Right cardiac atrium (tissue), 5 donors: ENCODE measurements at places on chromosomes 2 and 18. TPM values are rescaled to one million over a fixed set of nuclear protein-coding genes. Genes with fewer than 3 reads are reported as not detected.
A peak's percentile ranks its signal among the peaks of the same experiment; 100 is the strongest.

- DNase-seq: no peak
Observed at GRCh38 chr2:202609381-202610145, 25.2 kb upstream of the FAM117B start.

DNA sequence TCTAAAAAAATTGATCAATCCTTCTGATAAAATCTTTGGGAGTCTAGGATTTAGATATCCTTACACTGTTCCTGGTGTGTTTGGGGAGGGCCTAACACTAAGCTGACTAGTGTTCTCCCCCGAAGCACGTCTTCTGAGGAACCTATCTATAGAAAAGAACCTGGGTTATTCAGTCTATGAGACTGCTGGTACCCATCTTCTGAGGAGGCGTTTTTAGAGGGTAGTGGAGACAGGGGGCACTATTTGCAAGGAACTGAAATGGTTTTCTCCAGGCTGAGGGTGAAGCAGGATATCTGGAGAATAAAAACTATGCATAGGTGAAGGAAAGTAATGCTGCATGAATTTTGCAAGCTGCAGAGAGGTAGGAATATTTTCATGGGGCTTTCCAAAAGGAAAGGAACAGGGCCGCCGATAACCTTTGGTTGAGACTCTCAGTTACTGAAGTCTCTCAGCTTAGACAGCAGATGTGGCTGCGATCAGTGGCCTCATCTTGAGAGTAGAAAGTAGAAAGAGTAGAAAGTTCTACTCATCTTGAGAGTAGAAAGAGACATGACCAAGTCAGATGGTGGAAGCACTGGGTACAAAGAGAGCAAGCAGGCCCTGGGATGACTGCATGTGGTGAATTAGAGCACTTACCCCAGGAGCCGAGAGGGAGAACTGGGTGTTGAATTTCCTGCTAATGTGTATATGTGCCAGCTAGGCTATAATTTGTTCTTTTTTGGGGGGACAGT, 31.8 kb upstream of the KCNE4 start:
- no peak for DNase-seq

DNA sequence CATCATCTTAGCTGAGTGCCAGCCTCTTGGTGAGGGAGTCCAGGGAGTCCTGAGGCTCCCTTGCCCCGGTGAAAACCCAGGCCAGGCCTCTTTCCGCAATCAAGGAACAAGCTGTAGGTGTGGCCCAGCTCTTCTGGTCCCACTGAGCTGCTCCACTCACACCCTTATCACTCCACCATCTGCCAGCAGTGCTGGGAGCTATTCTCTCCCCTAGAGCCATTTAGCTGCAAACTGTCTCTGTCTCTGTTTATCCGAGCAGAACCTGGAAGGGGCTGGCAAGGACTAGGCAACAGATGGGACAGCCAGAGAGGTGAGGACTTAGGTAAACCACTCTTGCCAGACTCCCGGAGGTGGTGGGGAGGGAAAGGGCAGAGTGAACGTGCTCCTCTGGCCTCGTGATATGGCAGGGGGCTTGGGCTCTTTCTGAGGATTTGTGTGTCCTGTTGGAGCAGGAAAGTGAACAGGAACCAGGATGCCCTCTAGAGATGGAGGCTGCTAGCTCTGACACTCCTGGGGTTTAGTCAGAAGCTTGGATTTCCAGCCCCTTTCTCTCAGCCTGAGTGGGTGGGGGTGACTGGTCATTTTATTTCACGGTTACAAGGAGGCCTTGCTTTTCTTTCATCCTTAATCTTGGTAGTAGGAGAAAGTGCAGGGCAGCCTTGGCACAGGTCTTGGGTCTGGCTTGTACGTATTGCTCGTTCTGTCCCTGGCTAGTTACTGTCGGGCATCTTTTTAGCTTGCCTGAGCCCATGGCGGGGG, 19.6 kb downstream of the B3GNT2 start:
- DNase-seq: no peak

DNA sequence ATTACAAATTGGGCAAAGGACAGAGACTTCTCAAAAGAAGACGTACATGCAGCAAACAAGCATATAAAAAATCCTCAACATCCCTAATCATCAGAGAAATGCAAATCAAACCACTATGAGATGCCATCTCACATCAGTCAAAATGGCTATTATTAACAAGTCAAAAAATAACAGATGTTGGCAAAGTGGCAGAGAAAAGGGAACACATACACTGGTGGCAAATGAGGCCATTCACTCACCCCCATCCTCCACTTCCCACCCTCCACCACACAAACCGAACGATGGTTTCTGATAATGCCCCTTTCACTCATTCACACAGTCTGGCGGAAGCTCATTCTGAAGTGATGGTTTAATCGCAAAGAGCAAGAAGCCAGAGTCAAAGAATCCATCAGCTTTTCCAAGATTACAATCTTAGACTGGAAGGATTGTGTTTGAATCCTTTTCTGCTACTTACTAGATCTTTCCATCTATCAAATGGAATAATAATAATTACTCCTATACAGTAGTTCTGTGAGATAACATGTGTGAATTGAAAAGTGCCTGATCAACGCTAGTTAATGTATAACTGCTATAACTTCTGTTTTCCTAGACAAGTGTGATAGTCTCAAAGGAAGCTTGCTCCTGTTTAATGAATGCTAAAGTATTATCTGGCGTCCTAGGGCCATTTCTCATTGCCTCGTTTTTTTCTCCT, 16.9 kb upstream of the CD28 start:
- DNase-seq: no peak

- DNase-seq: no peak
Observed at GRCh38 chr2:6067806-6068205, 375.6 kb downstream of the SOX11 start.

- no peak for DNase-seq
Observed at GRCh38 chr2:201980389-201980821, 53.2 kb upstream of the FZD7 start.

- DNase-seq: no peak
Observed at GRCh38 chr2:39913648-39914461, 134.8 kb upstream of the THUMPD2 start.

GRCh38 chr2:160402501-160402900, 91.1 kb downstream of the RBMS1 start:
- no peak for DNase-seq

DNA sequence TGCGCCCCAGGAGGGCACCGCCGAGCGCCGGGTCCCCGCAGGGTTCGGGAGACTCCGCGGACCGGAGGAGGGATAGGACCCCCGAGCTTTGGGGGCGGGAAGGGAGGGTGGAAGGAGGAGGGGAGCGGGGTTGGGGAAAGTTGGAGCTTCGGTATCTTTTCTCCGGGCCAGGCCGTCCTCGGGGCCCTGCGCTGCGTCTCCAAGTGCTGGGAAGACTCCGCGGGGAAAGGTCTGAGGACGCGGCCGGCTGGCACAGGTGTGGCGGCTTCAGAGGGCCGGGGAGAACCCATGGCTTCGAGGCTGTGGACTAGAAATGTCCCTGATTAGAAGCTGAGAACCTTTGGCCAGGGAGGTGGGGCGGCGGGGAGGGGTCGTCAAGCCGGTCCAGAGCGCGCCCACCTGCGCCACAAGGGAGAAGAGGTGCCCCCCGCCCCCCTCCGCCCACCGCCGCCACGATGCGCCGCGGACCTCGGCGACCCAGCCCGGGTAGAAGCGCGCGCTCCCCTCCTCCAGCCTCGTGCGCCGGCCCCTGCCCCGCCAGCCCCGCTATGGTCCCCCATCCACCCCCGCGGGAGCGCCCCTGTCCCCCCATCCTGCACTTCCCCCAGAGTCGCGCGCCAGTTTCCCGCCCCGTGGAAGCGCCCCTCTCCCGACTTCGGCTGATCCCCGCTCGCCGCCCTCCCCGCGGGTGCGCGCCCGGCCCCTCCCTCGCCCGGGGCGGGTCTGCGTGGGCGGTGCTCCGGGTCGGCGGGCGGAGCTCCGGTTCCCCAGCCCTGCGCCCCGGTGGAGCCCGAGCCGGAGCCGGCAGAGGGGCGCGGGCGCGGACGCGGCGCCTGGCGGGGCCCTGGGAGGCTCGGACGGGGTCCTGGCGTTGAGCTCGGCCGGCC, at the start of gene SNTG2:
Gene SNTG2 (plus strand): TSS at position 770 of the 887 bp plus-strand sequence. CDS start 148 bp downstream, outside the sequence.
- peak; percentile 69 for DNase-seq

The CCDC102B gene
- total RNA-seq: 10.6 TPM

- no peak for DNase-seq
Observed at GRCh38 chr2:46145017-46145416, 152.2 kb upstream of the EPAS1 start.

The SULT1C2 gene
- total RNA-seq: 2.4 TPM

GRCh38 chr2:188878716-188879115, 95.5 kb upstream of the COL3A1 start:
- DNase-seq: no peak

The PLGLB2 gene
- 0.43 TPM for total RNA-seq

DNA sequence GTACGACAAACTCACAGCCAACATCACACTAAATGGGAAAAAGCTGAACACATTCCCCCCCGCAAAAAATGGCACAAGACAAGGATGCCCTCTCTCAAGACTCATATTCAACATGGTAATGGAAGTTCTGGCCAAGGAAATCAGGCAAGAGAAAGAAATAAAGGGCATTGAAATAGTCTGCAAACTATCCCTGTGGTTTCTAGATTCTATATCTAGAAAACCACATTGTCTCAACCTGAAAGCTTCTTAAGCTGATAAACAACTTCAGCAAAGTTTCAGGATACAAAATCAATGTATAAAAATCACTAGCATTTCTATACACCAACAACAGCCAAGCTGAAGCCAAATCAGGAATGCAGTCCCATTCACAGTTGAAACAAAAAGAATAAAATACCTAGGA, 294.6 kb upstream of the CYP26B1 start:
- no peak for DNase-seq

- no peak for DNase-seq
Observed at GRCh38 chr2:158756331-158756730, 38.8 kb upstream of the DAPL1 start.

DNA sequence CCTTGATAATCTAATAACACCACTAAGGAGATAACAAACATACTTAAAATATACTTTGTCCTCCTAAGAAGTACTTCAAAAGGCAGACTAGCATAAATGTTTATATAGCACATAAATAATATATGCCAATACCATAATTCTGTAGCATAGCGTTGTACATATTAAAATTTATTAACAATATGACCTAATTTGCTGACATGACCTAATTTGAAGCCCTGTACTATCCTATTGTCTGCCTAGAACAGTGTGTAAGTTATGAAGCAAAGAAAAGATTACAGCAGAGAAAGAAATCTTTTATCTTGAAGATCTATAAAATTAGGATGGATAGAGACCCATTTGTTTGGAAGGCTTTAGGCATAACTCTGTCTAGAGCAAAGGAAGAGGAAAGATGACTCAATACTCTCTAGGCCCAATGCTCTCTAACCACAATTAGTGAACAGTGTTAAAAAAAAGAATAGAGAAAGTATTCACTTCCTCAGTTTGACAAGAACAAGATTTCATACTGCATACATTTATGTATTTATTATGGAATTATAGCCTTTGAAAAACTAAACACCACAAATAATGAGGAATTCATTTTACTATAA, 231.3 kb downstream of the ZRANB3 start:
- DNase-seq: no peak

The CENPA gene
- not detected for total RNA-seq

The BOLA3 gene
- 106 TPM for total RNA-seq

The CHRND gene
- not detected for total RNA-seq

GRCh38 chr2:219291394-219291793, 12.2 kb downstream of the DNAJB2 start:
- no peak for DNase-seq

DNA sequence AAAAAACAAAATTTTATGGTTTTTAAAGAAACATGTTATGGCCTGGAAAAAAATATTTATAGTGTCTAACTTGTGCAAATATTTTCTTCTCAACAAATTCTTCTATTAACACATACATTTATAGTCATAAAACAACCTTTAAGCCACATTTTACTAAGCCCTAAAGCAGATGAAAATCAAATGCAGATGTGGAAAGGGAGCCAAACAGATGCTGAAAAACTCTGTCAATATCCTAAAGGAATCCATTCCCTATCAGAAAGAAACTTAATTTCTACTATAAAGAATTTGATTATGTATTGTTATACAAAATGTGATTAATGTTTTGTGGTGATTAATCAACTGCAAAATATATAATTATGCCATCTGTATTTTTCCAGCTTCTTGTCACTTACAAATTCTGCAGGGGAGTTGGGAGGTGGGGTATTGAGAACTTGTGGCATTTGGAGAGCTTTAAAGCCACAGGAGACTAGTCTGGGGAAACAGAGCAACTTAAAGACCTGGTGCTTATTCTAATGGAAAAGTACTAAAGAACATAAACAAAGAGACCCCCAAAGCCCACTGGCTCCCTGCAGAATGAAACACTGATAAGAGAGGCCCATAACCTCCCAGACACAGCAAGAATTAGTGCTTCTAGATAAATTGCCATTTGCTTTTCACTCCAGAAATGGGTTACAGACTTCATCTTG, 1721.0 kb upstream of the PIK3C3 start:
- DNase-seq: no peak

The LOXHD1 gene
- total RNA-seq: 0.15 TPM

DNA sequence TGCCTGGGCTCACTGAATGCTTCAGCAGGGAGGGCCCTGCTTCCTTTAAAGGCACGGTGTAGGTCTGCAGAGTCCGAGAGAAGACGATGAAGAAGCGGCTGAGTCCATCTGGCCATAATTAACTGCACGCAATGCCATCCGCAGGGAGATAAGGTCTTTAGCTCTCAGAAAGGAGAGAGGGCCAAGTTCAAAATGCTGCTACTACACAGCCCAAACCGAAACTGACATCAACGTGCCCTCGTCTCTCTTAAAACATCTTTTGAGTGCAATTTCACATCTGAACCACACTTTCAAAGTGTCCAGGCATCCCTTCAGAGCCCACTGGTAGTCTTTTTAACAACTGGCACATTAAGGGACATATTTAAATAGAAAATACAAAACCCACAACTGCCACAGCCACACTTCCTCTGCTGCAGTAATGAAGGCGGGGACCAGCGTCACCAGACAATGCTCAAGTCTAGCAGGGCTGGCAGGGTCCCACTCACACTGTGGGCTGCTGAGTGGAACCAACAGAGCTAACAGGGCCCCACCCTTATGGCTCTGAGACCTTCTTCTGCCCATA, 35.8 kb downstream of the ST3GAL5 start:
- DNase-seq: peak; percentile 57

DNA sequence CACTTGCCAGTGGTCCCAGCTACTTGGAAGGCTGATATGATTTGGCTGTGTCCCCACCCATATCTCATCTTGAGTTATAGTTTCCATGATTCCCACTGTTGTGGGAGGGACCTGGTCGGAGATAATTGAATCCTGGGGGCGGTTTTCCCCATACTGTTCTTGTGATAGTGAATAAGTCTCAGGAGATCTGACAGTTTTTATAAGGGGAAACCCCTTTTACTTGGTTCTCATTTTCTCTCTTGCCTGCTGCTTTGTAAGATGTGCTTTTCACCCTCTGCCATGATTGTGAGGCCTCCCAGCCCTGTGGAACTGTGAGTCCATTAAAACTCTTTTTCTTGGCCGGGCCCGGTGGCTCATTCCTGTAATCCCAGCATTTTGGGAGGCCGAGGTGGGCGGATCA, 265.4 kb upstream of the SPOPL start:
- DNase-seq: no peak

The ALPG gene
- total RNA-seq: not detected

The VIL1 gene
- not detected for total RNA-seq

DNA sequence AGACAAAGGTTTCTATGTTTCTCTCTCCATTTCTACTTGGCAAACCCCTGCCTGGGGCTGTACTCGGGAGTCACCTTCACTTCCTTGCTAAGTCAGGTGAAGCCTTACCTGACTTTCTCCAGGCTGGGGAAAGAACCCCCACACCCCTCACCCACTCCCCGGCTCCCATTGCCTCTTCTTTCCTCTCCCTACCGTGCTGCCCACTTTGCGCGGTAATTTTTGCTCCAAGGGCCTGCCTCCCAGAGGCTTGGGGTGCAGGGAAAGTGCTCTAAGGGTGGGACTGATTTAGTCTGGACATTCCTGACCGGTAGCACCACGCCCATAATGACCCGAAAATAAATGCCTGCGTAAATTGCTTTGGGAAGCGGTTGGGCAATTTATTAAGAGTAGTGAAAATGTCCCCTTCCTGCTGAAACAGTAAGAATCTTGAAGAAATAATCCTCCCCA, 49.1 kb upstream of the ATP6V1B1 start:
- no peak for DNase-seq
